ENCODE measurements at places on chromosomes 13 and 19. TPM values are rescaled to one million over a fixed set of nuclear protein-coding genes. Genes with fewer than 3 reads are reported as not detected.

GRCh38 chr19:45638930-45639729 lies at the start of gene EML2:
EML2 (minus strand) TSS chr19:45639397; CDS start chr19:45639376, 21 bp downstream.
- DNase-seq: peak; percentile 16

DNA sequence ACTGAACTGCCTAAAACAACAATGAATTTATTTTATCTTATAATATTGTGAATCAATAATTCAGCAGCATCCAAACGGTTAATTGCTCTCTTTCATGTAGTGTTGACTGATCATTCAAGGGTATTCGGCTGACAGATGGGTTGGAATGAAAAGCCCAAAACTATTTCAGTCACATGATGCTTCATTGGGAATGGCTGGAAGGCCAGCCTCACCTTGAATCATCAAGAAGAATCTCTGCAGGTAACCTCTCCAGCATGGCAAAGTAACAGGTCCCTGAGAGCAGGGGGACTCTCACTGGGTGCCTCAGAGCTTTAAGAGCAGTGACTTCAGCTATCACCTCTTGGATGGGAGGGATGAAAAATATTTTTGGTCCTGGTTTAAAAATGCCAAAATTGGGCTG lies 1395.7 kb downstream of the OLFM4 start:
- DNase-seq: no peak

GRCh38 chr19:53903055-53903680 lies 5.9 kb upstream of the CACNG7 start:
- DNase-seq: peak; percentile 29

- no peak for DNase-seq
Measured at GRCh38 chr13:18996627-18997051, 185.0 kb downstream of the TUBA3C start.

DNA sequence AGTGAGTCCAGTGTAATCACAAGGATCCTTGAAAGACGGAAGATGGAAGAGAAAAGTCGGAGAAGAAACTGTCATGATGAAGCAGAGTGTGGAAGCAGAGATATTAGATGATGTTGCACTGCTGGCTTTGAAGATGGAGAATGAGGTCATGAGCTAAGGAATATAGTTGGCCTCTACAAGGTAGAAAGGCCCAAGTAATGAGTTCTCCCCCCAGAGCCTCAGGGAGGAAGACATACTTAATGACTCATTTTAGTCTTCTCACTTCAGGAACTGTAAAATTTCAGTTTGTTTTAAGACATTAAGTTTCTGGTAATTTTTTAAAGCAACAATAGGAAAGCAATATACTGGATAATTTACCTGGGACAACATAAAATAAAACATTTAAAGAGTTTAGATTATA lies 1331.5 kb upstream of the PCDH20 start:
- no peak for DNase-seq

GRCh38 chr19:49340069-49340864 lies 5.1 kb downstream of the CD37 start:
- DNase-seq: no peak

DNA sequence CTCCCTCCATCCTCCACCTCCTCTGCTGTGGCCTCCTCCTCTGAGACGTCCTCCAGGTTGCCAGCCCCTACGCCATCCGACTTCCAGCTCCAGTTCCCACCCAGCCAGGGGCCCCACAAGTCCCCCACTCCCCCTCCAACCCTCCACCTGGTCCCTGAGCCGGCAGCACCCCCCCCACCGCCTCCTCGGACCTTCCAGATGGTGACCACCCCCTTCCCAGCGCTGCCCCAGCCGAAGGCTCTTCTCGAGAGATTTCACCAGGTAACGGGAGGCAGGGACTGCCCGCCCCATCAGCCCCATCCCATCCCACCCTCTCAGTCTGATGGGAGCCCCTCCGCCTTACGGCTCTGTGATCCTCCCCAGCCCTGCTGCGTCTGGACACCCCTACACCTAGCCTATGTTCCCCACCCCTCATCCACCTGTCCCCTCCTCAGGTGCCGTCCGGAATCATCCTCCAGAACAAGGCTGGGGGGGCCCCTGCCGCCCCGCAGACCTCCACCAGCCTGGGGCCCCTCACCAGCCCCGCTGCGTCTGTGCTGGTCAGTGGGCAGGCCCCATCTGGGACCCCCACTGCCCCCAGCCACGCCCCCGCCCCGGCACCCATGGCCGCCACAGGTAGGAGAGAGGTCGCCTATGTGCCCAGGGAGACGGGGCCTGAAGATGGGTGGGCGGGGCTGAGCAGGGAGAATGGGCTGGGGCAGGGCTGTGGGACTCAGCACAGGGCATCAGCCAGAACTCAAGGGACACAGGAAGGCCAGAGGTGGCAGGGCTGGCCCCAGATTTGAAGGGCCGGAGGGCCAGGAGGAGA lies 18.6 kb upstream of the EHD2 start:
- DNase-seq: no peak

The ICAM5 gene
- 2.1 TPM for polyA plus RNA-seq

The ZNF730 gene
- not detected for polyA plus RNA-seq
